Heart right ventricle (tissue), 16 donors: ENCODE measurements at places on chromosomes 11 and 22. TPM values are rescaled to one million over a fixed set of nuclear protein-coding genes. Genes with fewer than 3 reads are reported as not detected.

DNA sequence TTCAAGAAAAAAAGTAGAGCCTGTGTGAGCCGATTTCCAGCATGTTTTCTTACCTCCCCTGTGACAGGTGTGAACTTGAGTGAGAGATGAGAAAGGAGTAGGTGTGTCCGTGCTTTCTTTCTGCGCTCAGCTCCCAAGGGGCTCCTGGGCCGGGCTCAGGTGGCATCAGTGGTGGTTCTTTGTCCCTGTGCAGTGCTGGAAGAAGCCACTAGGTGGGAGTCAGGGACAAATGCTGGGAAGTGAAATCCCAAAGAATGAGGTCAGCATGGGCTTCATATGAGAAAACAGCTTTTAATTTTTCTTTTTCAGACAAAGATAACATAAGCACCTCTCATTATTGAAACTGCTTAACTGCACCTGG is 57.8 kb downstream of the PPFIBP2 start:
- DNase-seq: peak; percentile 56
- H3K36me3 ChIP-seq: no peaks in the 10 kb centered on the region
- H3K27ac ChIP-seq: no peak overlapping the region
- H3K4me1 ChIP-seq: peaks cover 19% of the 10 kb centered on the region

GRCh38 chr22:32255726-32256125 is 579 bp upstream of the SLC5A4 start:
- no peak overlapping the region for H3K27ac ChIP-seq
- H3K36me3 ChIP-seq: no peaks in the 10 kb centered on the region
- H3K4me1 ChIP-seq: no peaks in the 10 kb centered on the region
- H3K27me3 ChIP-seq: peaks cover 11% of the 10 kb centered on the region
- H3K4me3 ChIP-seq: no peak overlapping the region
- no peak for DNase-seq

DNA sequence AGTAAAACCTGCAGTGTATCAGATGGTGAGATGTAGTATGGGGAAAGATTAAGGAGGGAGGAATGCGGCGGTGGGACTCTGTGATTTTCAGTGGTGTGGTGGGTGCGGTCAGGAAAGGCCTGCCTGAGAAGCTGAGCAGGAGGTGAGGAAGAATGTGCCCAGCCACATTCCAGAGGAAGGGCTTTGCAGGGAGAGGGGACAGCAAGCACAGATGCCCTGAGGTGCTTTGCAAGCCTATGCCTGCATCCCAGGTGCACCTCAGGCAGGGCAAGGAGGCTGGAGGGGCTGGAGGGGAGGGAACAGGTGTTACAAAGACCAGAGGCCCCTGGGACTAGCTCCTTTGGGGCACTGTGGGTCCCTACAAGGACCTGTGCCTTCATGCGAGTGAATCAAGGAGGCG is 42.1 kb downstream of the MYO7A start:
- no peaks in the 10 kb centered on the region for H3K36me3 ChIP-seq
- no peaks in the 10 kb centered on the region for H3K27me3 ChIP-seq
- H3K27ac ChIP-seq: no peak overlapping the region
- no peak overlapping the region for H3K4me3 ChIP-seq
- no peak for DNase-seq

DNA sequence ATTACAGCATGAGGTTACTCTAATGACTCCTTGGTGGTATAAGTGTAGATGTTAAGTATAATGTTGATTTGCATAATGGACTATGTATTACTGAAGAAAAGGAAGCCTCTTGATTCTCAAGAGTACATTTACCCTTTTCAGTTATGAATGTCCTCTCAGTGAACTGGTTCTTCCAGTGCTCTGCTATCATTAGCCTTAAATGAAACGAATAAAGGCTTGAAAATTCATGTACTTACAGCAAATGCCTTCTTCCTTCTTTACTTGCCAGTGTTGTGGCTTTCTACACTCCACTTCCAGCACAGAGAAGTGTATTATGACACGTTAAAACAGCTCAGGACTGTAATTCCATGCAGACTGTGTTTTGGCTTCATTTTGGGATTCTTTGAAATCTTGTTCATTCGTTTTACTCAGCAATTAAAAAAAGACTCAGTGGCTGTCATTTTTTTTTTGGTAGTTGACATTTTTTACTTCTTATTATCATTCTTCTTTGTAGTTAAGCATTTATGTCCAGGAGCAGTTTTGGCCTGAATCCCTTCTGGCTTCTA is 96.9 kb downstream of the MTMR3 start:
- H3K4me3 ChIP-seq: no peak overlapping the region
- no peak for DNase-seq
- H3K27me3 ChIP-seq: no peaks in the 10 kb centered on the region
- H3K27ac ChIP-seq: no peak overlapping the region
- H3K36me3 ChIP-seq: peaks cover 51% of the 10 kb centered on the region
- no peaks in the 10 kb centered on the region for H3K4me1 ChIP-seq

- no peaks in the 10 kb centered on the region for H3K27me3 ChIP-seq
- H3K4me1 ChIP-seq: peaks cover 2% of the 10 kb centered on the region
- H3K27ac ChIP-seq: peak overlapping the region; percentile 18
- DNase-seq: no peak
These were observed 49.6 kb upstream of the SLC35C1 start for GRCh38 chr11:45755281-45755859.

DNA sequence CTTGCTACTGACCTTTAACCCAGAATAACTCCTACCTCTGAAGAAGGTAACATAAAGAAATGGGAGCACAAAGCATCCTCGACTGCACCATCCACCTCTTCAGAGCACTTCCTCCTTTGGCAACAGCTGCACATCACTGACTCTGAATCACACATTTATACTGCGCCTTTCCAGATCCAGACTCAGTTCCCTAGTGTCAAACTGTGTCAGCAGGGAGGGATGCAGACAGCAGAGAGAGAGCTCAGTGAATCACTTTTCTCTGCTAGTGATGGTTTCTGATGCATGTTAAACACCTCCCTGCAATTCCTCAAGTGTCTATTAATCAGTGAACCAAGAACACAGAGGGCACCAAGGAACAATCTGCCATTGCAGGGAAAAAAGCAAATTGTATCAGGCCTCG is 118.9 kb downstream of the PLEKHA7 start:
- no peaks in the 10 kb centered on the region for H3K36me3 ChIP-seq
- H3K27ac ChIP-seq: no peak overlapping the region
- DNase-seq: no peak
- H3K4me3 ChIP-seq: no peak overlapping the region
- H3K4me1 ChIP-seq: peaks cover 31% of the 10 kb centered on the region

DNA sequence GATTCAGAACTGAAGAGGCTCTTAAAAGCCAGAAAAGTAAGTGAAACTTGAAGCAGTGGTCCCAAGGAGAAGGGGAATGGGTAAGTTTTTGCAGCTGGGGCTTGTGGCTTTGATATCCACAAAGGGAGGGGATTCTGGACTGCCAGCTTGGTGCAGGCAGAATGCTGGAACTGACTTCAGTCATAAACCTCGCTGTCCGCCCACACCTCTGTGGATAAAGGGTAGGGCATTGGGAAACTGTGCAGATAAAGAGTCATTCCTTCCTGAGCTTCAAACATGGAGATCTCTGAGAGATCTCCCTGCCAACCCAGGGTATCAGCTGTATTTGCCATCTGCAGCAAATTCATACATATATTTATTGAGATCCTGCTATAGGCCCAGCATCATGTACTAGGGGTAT is 124.3 kb upstream of the OR9Q1 start:
- H3K27ac ChIP-seq: no peak overlapping the region
- no peaks in the 10 kb centered on the region for H3K4me1 ChIP-seq
- peaks cover 3% of the 10 kb centered on the region for H3K27me3 ChIP-seq
- no peak overlapping the region for H3K4me3 ChIP-seq
- DNase-seq: no peak

GRCh38 chr22:49994361-49995040 is 18.1 kb downstream of the IL17REL start:
- DNase-seq: no peak
- no peaks in the 10 kb centered on the region for H3K36me3 ChIP-seq
- H3K27ac ChIP-seq: no peak overlapping the region
- no peak overlapping the region for H3K4me3 ChIP-seq
- H3K27me3 ChIP-seq: peaks cover 6% of the 10 kb centered on the region

- H3K4me1 ChIP-seq: no peaks in the 10 kb centered on the region
- H3K27ac ChIP-seq: no peak overlapping the region
- peaks cover 98% of the 10 kb centered on the region for H3K36me3 ChIP-seq
- DNase-seq: no peak
These were observed 51.7 kb downstream of the TTC17 start for GRCh38 chr11:43410394-43410793.

GRCh38 chr11:98180511-98180910 is 840.2 kb upstream of the CNTN5 start:
- no peak for DNase-seq
- no peaks in the 10 kb centered on the region for H3K36me3 ChIP-seq
- H3K4me1 ChIP-seq: no peaks in the 10 kb centered on the region
- H3K4me3 ChIP-seq: no peak overlapping the region
- H3K27ac ChIP-seq: no peak overlapping the region
- no peaks in the 10 kb centered on the region for H3K27me3 ChIP-seq

GRCh38 chr11:16133867-16134266 is 222.5 kb downstream of the SOX6 start:
- no peak overlapping the region for H3K27ac ChIP-seq
- no peaks in the 10 kb centered on the region for H3K36me3 ChIP-seq
- no peak for DNase-seq
- no peak overlapping the region for H3K4me3 ChIP-seq
- H3K4me1 ChIP-seq: no peaks in the 10 kb centered on the region

DNA sequence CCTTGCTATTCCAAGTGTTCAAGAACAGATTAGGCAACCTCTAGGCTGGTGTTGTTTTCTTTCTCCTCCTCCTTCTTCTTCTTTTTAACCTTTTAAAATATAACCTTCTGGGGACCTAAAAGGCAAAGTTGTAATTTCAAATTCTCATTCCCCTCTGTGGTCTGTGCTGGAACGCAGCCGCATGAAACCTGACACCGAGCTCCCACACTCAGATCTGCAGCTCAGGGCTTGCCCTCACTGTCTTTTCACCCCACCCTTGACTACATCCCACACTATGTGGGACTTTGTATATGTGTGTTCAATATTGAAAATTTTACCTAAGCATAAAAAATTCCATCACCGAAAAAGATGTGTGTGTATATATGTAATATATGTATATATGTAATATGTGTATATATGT is 62.0 kb upstream of the ARHGAP42 start:
- no peak overlapping the region for H3K27ac ChIP-seq
- H3K36me3 ChIP-seq: no peaks in the 10 kb centered on the region
- no peak for DNase-seq
- no peak overlapping the region for H3K4me3 ChIP-seq

GRCh38 chr11:126197277-126197939 is 14.0 kb downstream of the RPUSD4 start:
- H3K4me1 ChIP-seq: peaks cover 3% of the 10 kb centered on the region
- peaks cover 89% of the 10 kb centered on the region for H3K36me3 ChIP-seq
- DNase-seq: no peak
- no peak overlapping the region for H3K27ac ChIP-seq

DNA sequence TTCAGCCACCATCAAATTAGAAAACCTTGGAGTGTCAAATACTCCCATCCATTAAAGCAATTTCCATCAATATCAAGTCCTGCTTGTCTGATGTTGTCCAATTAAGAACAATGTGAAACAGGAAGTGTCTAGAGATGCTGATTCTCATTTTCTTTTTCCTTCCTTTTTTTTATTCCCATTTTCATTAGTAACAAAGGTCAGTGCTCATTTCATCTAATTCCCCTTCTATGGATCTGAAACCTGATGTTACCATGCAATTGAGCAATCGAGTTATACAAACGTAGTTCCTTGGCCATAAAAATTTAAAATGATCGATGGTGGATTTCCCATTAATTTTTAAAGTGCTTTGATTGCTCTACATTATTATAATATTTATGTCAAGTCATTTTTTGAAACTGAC is 330.6 kb upstream of the ZC3H12C start:
- H3K4me1 ChIP-seq: no peaks in the 10 kb centered on the region
- DNase-seq: no peak
- H3K27me3 ChIP-seq: no peaks in the 10 kb centered on the region
- no peak overlapping the region for H3K4me3 ChIP-seq
- no peak overlapping the region for H3K27ac ChIP-seq

GRCh38 chr11:118608360-118609227 is 1.2 kb downstream of the PHLDB1 start:
- H3K4me1 ChIP-seq: peaks cover 10% of the 10 kb centered on the region
- DNase-seq: peak; percentile 79
- H3K27me3 ChIP-seq: no peaks in the 10 kb centered on the region
- H3K4me3 ChIP-seq: peak overlapping the region; percentile 97

- DNase-seq: no peak
- no peak overlapping the region for H3K4me3 ChIP-seq
These were observed 22.6 kb downstream of the RASD2 start for GRCh38 chr22:35563211-35563610.

GRCh38 chr11:100677796-100678195 is 9.3 kb upstream of the ARHGAP42 start:
- DNase-seq: no peak
- H3K36me3 ChIP-seq: no peaks in the 10 kb centered on the region
- peaks cover 7% of the 10 kb centered on the region for H3K4me1 ChIP-seq
- H3K4me3 ChIP-seq: no peak overlapping the region
- no peaks in the 10 kb centered on the region for H3K27me3 ChIP-seq
- no peak overlapping the region for H3K27ac ChIP-seq

DNA sequence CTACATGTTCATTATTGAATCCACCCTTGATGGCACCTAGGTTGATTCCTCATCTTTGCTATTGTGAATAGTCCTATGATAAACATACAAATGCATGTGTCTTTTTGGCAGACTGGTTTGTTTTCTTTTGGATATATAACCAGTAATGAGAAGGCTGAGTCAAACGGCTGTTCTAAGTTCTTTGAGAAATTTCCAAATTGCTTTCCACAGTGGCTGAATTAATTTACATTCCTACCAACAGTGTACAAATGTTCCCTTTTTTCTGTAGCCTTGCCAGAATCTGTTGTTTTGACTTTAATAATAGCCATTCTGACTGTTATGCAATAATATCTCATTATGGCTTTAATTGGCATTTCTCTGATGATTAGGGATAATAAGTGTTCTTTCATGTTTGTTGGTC is 184.9 kb downstream of the CASP12 start:
- no peaks in the 10 kb centered on the region for H3K36me3 ChIP-seq
- H3K4me3 ChIP-seq: no peak overlapping the region
- no peak for DNase-seq
- H3K27me3 ChIP-seq: no peaks in the 10 kb centered on the region

GRCh38 chr22:49044776-49045175 is 782.9 kb downstream of the BRD1 start:
- no peak overlapping the region for H3K4me3 ChIP-seq
- H3K27ac ChIP-seq: no peak overlapping the region
- no peaks in the 10 kb centered on the region for H3K4me1 ChIP-seq
- no peak for DNase-seq
- H3K36me3 ChIP-seq: no peaks in the 10 kb centered on the region

The GGT5 gene
- total RNA-seq: 4.6 TPM

The MFRP gene
- not detected for total RNA-seq

The WNT11 gene
- total RNA-seq: 7.5 TPM

The EXPH5 gene
- 1.5 TPM for total RNA-seq

The THY1 gene
- 2.1 TPM for total RNA-seq

The OR5W2 gene
- not detected for total RNA-seq

The CECR2 gene
- total RNA-seq: 6.1 TPM

The ZNF195 gene
- total RNA-seq: 8.8 TPM

The CD3G gene
- not detected for total RNA-seq

The HEPACAM gene
- 1.3 TPM for total RNA-seq

The PRMT3 gene
- total RNA-seq: 11.4 TPM

The OMP gene
- total RNA-seq: not detected

The PHF5A gene
- 20.1 TPM for total RNA-seq

The C22orf23 gene
- total RNA-seq: 0.46 TPM

The SMIM38 gene
- total RNA-seq: 0.27 TPM

The SLC22A6 gene
- not detected for total RNA-seq
